ENCODE measurements at places on chromosomes 11 and 22. TPM values are rescaled to one million over a fixed set of nuclear protein-coding genes. Genes with fewer than 3 reads are reported as not detected.

Gene PKNOX2
- not detected for total RNA-seq

Gene PTPRCAP
- 110 TPM for total RNA-seq

Gene TTC28
- total RNA-seq, result 1.0 TPM

Gene TENM4
- not detected for total RNA-seq

Gene APOA4
- total RNA-seq, result not detected

Gene AGBL2
- total RNA-seq, result 2.9 TPM

Gene PELI3
- 5.8 TPM for total RNA-seq

Gene CCDC134
- total RNA-seq, result 15.8 TPM

Gene SLC22A24
- total RNA-seq, result not detected

Gene TLCD5
- total RNA-seq, result 0.37 TPM

Gene HOATZ
- not detected for total RNA-seq

Gene YDJC
- total RNA-seq, result 86.4 TPM

Gene SPATA19
- total RNA-seq, result not detected

Gene ART1
- total RNA-seq, result not detected

Gene P2RY6
- not detected for total RNA-seq

Gene PLEKHB1
- 6.8 TPM for total RNA-seq

Gene P2RY2
- not detected for total RNA-seq

Gene UPK3A
- not detected for total RNA-seq

Gene TMEM218
- total RNA-seq, result 18.1 TPM

Gene TMEM45B
- total RNA-seq, result 0.58 TPM

Gene ATP6V1E1
- 78.7 TPM for total RNA-seq

Gene F2
- total RNA-seq, result not detected

Gene H19
- total RNA-seq, result not detected

Gene KCNK4
- total RNA-seq, result not detected

Gene NELL1
- total RNA-seq, result not detected

Gene OR52E8
- not detected for total RNA-seq

Gene CSF2RB
- total RNA-seq, result 0.31 TPM

Gene CCDC73
- not detected for total RNA-seq

Gene OR5P2
- total RNA-seq, result not detected

Gene MRE11
- 41.6 TPM for total RNA-seq

Gene NAALAD2
- total RNA-seq, result not detected

Gene CRYBB2
- total RNA-seq, result not detected

Gene SART1
- total RNA-seq, result 62.6 TPM

Gene PRDM11
- total RNA-seq, result 4.7 TPM

Gene ARL14EP
- total RNA-seq, result 38.4 TPM

Gene PUS3
- total RNA-seq, result 16.1 TPM

Gene TP53AIP1
- not detected for total RNA-seq

Gene OR51A7
- total RNA-seq, result not detected

Gene TRIM49
- total RNA-seq, result not detected

Gene HBD
- total RNA-seq, result not detected

Gene EFEMP2
- 8.5 TPM for total RNA-seq

Gene ROBO4
- total RNA-seq, result not detected

Gene SYTL2
- total RNA-seq, result 7.6 TPM

Data from activated naive CD8-positive, alpha-beta T cell treated with anti-CD3 and anti-CD28 coated beads for 36 hours (primary cell).